ENCODE measurements at places on chromosomes 1 and 21. TPM values are rescaled to one million over a fixed set of nuclear protein-coding genes. Genes with fewer than 3 reads are reported as not detected.

RPTN gene
- not detected for total RNA-seq

LAMB3 gene
- total RNA-seq, result 0.89 TPM

RNU1-1 gene
- 874 TPM for total RNA-seq

ESRRG gene
- not detected for total RNA-seq

TCHHL1 gene
- total RNA-seq, result not detected

PPCS gene
- 47.5 TPM for total RNA-seq

FCER1G gene
- 3.0 TPM for total RNA-seq

DNA sequence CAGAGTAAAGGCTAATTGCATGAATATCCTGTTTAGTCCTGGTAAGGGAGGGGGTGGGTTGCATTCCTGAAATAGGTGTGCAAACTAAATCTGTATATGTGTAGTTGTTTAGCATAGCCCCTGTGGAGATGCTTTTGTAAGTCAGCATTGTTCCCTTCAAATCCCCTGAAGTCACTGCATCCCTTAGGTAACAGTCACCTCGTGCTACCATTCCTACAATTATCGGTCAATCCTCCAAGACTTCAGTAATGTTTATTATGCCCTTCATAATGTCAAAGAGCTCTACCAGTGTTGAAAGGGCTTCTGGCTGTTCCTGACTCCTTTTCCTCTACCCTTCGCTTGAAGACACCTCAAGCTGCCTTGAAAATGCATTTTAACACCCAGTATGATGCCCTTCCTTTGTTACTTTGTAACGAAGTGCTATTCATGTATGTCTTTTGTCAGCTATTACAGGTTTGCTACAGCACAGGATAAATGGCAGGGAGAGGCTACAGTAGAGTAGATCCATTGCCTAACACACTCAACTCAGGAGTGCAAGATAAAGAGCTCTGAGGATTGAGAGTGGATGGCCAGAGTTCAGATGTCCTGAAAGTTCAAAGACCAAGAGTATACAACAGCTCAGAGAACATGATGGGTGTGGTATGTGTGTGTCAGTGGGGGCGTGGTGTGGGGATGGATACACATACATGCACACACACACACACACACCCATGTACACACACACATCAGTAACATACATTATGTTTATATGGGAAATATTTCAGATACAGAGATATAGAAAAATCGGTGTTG lies 27.4 kb upstream of the FOXD3 start:
- no peaks in the 10 kb centered on the region for H3K36me3 ChIP-seq
- H3K4me1 ChIP-seq, result no peaks in the 10 kb centered on the region
- H3K4me3 ChIP-seq, result no peak overlapping the region
- no peak overlapping the region for H3K27ac ChIP-seq
- H3K27me3 ChIP-seq, result peaks cover 15% of the 10 kb centered on the region

DNA sequence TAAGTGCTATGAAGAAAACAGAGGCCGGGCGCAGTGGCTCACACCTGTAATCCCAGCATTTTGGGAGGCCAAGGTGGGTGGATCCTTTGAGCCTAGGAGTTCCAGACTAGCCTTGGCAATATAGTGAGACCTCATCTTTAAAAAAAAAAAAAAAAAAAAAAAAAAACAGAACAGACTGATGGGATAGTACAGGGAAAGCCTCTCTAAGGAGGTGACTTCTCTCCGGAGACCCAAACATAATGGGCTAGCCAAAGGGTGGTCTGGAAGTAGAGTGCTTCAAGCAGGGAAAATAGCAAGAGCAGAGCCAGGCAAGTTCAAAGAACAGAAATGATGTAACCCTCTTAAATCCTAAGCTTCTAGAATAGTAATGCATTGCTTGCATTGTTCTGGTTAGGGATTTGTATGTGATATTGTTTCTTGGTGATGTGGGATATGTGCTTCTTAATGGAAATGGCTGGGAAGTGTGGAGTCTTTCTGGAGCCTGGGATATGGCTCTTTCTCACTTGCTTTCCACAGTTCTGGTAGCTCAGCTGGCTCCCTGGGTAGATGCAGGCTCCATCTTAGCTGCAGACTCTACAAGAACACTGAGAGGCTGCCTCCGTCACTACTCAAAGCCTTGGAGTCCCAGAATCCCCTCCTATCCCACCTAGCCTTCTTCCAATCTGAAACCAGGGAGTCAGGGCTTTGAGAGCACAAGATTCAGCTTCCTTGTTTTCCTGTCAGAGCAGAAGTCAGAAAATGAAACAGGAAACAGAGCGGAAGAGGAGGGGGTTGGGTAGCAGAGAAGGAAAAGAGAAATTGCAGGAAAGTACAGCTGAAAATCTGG lies 1.9 kb upstream of the PIGV start:
- H3K27me3 ChIP-seq, result peaks cover 5% of the 10 kb centered on the region
- H3K27ac ChIP-seq, result peak overlapping the region; percentile 97

DNA sequence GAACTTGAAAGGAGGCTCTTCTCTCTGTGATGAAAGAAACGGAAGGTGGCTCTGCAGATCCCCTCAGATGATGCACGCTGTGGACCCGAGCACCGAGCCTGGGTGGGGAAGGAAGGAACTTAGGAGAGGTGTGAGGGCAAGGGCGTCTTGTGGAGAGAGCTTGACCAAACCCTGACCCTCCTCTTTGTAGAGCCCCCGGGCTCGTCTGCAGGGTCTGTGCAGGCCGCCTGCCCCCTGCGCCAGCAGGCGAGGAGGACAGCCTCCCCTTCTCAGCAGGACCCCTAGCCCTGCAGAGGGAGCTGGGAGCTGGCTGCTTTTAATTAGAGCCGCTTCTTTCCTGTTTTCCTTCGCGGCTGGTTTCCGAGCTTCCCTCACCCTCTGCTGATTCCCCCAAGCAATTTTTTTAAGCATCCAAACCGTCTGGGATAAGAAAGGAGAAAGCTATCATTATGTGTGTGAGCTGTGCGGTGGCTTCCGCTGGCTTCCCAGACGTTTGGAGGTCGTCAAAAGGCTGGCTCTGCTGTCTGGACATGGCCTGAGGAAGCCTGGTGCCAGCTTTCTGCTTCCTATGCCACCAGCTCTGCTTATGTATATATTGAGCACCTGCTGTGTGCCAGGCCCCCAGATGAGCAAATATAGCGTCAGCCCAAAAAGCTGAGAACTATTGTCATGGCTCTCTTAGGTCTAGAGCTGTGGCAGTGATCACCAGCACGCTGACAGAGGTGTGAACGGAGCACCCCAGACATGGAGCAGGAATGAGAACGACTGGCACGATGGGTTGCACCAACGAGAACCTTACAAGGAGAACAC lies 160.2 kb upstream of the IRF2BP2 start:
- no peak for DNase-seq
- peaks cover 6% of the 10 kb centered on the region for H3K36me3 ChIP-seq
- H3K27me3 ChIP-seq, result no peaks in the 10 kb centered on the region
- peak overlapping the region; percentile 95 for H3K27ac ChIP-seq
- peaks cover 67% of the 10 kb centered on the region for H3K4me1 ChIP-seq

DNA sequence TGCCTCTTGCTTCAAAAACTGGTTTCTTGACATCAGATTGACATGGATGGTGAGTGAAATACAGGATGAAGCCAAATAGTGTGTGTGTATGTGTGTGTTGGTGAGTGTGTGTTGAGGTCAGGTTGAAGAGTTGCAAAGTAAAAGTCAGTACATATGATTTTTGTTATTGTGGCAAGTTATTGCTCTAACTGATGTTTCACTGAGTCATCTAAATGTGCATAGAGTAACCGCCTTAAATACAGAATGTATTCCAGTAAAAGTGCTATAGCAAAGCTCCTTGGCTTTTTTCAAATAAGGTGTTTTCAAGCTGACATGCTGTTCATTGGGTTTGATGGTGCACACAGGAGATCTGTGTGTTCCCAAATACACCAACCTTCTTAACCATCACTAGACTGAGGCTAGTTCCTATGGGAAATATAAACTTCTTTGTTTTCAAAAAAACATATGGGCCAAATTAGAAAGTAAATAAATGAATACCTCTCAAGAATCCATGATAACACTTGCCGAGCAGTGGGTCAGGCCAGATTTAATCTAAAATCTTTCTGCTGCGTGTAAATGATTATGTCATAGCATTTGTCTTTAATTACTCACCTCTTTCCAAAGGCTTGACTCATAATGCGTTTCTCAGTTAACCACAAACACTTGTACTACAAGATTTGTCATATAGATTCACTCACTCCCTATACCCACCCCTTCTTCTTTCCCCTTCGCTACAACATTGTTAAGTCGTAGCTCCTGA lies 151.1 kb downstream of the LYPLAL1 start:
- H3K4me3 ChIP-seq, result no peak overlapping the region
- H3K36me3 ChIP-seq, result peaks cover 8% of the 10 kb centered on the region
- peaks cover 12% of the 10 kb centered on the region for H3K4me1 ChIP-seq
- no peaks in the 10 kb centered on the region for H3K27me3 ChIP-seq

DNA sequence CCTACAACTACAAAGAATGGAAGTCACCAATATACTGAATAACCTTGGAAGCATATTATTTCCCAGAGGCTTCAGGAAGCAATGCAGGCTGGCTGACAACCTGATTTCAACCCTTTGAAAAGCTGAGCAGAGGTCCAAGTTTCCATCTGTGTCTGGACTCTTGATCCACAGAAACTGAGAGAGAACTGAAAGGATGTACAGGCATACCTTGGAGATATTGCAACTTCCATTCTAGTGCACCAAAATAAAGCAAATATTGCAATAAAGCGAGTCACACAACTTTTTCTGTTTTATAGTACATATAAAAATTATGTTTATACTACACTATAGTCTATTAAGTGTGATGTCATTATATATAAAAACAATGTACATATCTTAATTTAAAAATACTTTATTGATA lies 85.3 kb downstream of the TYW3 start:
- H3K27me3 ChIP-seq, result no peaks in the 10 kb centered on the region
- no peak overlapping the region for H3K27ac ChIP-seq
- H3K4me3 ChIP-seq, result no peak overlapping the region
- H3K36me3 ChIP-seq, result no peaks in the 10 kb centered on the region

DNA sequence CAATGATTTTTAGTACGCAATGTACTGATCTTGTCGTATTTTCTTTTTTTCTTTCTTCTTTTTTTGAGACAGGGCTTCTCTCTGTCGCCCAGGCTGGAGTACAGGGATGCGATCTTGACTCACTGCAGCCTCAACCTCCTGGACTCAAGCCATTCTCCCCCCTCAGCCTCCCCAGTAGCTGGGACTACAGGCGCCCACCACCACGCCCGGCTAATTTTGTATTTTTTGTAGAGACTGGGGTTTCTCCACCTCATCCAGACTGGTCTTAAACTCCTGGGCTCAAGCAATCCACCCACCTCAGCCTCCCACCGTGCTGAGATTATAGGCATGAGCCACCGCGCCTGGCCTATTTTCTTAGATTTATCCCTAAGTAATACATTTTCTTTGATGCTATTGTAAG lies 43.9 kb upstream of the COL6A2 start:
- H3K4me1 ChIP-seq, result peaks cover 41% of the 10 kb centered on the region
- H3K4me3 ChIP-seq, result no peak overlapping the region
- H3K27ac ChIP-seq, result peak overlapping the region; percentile 27

- no peaks in the 10 kb centered on the region for H3K36me3 ChIP-seq
- no peak overlapping the region for H3K4me3 ChIP-seq
- H3K27me3 ChIP-seq, result peaks cover 14% of the 10 kb centered on the region
- DNase-seq, result no peak
- peaks cover 19% of the 10 kb centered on the region for H3K4me1 ChIP-seq
- no peak overlapping the region for H3K27ac ChIP-seq
Measured at GRCh38 chr1:3677484-3677883, 25.2 kb downstream of the TP73 start.

DNA sequence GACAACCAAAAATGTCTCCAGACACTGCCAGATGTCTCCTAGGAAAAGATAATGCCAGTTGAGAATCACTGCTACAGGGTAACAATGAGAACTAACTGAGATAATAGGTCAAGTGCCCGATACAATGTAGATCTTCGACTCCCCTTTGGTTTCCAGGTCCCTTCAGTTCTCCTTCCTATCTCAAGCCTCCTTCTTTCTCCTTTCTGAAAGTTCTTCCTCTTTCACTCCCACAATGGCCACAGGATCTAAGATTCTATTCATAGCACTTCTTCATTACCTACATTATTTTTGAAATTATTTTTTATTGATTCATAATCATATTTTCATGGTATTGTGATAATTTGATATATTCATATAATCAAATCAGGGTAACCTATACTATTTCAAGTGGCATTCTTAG lies 6.3 kb downstream of the PFDN2 start:
- H3K27ac ChIP-seq, result no peak overlapping the region
- H3K4me1 ChIP-seq, result peaks cover 47% of the 10 kb centered on the region
- DNase-seq, result no peak
- no peaks in the 10 kb centered on the region for H3K27me3 ChIP-seq

- DNase-seq, result peak; percentile 29
- H3K36me3 ChIP-seq, result no peaks in the 10 kb centered on the region
- peak overlapping the region; percentile 18 for H3K4me3 ChIP-seq
- no peaks in the 10 kb centered on the region for H3K27me3 ChIP-seq
Measured at GRCh38 chr1:9807541-9807940, 16.2 kb downstream of the CLSTN1 start.

- no peak overlapping the region for H3K27ac ChIP-seq
- no peak overlapping the region for H3K4me3 ChIP-seq
- no peaks in the 10 kb centered on the region for H3K36me3 ChIP-seq
- no peaks in the 10 kb centered on the region for H3K4me1 ChIP-seq
Measured at GRCh38 chr1:56719171-56719570, 74.1 kb downstream of the PRKAA2 start.

GRCh38 chr1:2343023-2343935 lies 48.1 kb downstream of the MORN1 start:
- no peaks in the 10 kb centered on the region for H3K4me1 ChIP-seq
- no peak for DNase-seq

- peak overlapping the region; percentile 53 for H3K4me3 ChIP-seq
- peaks cover 2% of the 10 kb centered on the region for H3K36me3 ChIP-seq
- peaks cover 90% of the 10 kb centered on the region for H3K27me3 ChIP-seq
- H3K27ac ChIP-seq, result no peak overlapping the region
- peaks cover 21% of the 10 kb centered on the region for H3K4me1 ChIP-seq
Measured at GRCh38 chr1:85577419-85578320, 2.9 kb upstream of the CCN1 start.

DNA sequence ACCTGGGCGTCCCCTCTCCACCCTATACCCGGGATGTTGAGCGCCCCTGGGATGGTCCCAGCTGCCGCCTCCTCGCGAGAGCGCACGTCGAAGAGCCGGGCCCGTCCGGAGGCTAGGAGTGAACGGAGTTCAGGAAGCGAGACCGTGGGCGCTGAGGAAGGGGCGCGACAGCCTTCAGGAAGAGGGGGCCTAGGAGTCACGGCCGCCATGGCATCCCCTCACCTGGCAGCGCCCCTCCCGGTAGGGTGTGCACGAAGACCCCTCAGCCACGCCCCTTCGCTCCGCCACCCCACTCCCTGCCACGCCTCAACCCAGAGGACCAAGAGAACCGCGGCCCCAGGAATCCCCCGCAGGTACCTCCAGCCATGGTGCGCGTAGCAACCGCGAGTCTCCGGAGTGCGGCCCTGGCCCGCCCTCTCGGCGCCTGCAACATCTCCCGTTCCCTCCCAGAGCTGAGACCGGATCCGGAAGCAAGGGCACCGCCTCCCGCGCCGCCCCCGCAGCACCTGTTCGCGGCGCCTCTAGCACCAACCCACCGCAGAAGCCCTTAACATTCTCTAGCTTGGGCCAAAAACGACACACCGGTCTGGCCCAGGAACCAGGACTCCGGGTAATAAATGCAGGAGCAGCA lies at the start of gene TSTD1:
TSS of gene TSTD1 (minus strand) at position 442 of the 631 bp plus-strand sequence. CDS start at position 367, 75 bp downstream.
- peak; percentile 92 for DNase-seq
- peak within 1 kb of the TSS; percentile 93 for H3K27ac ChIP-seq
- H3K4me1 ChIP-seq, result peaks cover 44% of the 10 kb centered on the region
- peaks cover 24% of the 10 kb centered on the region for H3K36me3 ChIP-seq
- H3K27me3 ChIP-seq, result no peaks in the 10 kb centered on the region

All from activated naive CD8-positive, alpha-beta T cell treated with anti-CD3 and anti-CD28 coated beads for 36 hours (primary cell).